ENCODE measurements at places on chromosomes 1 and 21.

DNA sequence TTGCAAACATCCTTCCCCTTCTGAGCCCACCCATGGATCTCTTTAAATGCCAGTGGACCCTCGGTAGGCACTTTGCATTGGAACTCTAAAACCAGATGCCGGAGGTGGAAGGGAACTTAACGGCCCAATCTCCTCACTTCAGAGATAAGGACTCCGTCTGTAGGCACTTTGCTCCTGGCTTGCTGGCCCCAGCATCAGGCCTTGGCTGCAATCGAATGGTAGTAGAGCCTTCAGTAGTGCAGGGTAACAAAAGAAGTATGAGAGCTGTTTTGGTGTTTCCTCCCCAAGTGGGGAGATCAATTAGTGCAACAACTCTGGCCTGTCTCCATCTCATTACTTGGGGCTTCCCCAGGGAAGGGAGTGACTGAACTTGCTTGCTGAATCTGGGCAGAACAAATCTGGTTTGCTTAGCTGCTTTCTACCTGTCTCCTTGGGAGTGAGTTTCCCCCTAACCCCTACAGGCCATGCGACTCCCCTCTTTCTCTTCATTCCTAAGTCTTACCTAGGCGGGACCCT, 70.8 kb downstream of the TENT5C start:
- DNase-seq = no peak

DNA sequence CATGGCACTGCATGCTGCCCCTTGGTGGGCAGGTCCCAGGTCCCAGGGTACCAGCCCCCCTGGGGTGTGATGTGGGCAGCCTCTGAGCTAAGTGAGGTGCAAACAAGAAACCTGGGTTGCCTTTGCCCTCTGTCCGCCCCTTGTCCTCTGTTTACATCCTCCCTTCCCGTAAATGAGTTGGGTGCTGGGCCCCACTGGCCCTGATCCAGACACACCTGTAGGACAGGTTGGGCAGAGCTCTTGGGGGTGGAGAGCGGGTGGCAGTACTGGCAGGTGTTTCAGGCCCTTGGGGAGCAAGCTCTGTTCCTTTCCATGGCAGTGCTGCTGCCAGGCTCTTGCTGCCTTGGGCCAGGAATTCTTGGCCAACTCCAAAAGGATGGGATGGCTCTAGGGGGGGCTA, 35.8 kb downstream of the ELF3 start:
- peak; percentile 88 for DNase-seq

- DNase-seq = no peak
Measured at GRCh38 chr1:220528679-220529501, 954 bp downstream of the MARK1 start.

- no peak for DNase-seq
Measured at GRCh38 chr1:59443310-59443709, 146.4 kb downstream of the FGGY start.

GRCh38 chr1:41608211-41608610, 123.7 kb upstream of the EDN2 start:
- DNase-seq = no peak

DNA sequence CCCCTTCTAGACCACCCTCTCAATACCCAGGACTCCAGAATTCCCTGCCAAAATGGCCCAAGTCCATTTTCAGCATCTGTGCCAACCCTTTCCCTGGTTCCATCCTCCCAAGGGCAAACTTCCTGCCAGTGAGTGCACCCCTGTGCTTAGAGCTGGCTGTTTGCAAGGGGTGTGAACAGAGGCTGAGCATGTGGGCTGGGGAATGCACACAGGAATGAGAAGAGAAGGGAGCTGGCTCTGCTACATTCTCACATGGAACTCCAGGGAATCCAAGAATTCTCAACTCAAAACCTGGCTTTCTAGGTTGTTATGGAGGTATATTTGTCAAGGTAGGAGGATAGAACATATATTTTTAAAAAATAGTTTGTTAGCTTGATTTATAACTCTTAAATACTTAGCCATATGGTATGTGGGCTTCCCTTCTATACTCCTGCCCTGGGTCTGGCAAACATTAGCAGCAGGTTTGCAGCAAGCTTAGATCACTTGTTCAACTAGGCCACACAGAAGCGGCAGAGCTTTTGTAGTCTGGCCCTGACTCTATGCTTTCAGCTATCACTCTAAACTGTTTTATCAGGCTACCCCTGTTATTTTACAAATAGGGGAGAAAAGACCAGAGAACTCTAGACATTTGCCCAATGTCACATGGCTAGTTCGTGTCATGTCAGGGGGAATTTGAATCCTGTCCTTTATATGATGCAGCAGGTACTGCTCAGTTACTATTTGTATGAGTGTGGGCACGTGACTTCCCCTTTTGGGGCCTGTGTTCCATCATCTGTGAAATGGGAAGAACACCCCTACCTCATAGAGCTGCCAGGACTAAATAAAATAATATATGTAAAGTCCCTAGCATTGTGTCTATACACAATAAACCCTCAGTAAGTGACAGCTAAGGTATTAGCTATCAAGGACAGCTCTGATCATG, 8.1 kb upstream of the STMN1 start:
- DNase-seq = no peak

DNA sequence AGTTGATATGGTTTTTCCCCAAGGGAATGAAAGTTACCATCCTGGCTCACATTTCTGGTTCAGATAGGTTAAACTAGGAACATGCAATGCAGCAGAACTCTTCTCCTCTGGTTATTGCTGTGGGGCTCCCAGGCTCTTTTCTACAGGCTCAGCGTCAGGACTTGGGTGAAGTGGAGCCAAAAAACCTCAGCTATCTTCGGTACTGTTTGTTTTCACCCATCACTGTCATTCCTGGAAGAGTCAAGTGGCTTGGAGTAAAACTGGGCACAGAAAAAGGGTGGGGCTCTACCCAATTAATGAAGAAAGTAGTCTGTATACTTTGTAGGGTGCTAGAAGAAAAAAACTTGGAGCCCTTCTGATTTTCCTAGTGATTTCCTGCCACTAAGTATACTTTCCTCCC, 9.4 kb downstream of the WNT2B start:
- DNase-seq = no peak
